ENCODE measurements at places on chromosomes 13 and 19.

GRCh38 chr13:40580566-40581276, 85.7 kb downstream of the FOXO1 start:
- DNase-seq: no peak

DNA sequence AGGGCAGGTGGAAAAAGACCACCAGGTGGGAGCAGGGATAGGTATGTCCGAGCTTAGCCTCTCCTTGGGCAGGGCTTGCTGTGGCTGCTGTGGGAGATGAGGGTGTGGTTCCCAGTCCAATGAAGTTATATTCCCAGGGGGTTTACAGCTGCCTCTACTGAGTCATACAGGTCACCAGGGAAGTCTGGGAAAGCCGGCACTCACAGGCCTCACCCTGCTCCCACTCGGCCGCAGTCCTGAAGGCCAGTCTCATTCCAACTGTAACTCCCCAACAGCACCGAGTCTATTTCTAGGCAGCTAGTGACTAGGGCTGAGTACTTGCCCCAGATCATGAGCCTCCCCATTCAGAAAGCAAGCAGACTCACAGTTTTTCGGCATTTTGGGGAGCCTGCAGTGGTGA, 77.1 kb downstream of the FNDC3A start:
- no peak for DNase-seq

- DNase-seq: no peak
Observed at GRCh38 chr19:21264891-21265290, 64.3 kb downstream of the ZNF708 start.

DNA sequence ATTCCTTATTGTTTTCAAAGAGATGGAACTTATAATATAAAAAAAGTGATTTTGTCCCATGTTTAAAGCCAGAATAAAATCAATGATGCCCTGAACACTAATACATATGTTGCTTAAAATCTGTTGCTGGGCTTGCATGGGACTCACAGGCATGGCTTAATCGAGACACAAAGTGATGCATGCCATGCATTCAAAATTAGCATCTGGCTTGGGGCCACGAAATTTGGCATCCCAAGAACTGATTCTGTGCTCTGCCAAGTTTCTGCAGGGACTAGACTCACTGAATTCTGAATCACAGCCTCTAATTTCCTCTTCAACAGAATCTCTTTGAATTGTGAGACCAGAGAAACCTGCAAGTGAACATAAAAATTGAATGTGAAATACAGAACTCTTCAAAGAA, 109.2 kb downstream of the PCDH17 start:
- no peak for DNase-seq

GRCh38 chr13:76724421-76724820, 161.8 kb downstream of the KCTD12 start:
- no peak for DNase-seq

DNA sequence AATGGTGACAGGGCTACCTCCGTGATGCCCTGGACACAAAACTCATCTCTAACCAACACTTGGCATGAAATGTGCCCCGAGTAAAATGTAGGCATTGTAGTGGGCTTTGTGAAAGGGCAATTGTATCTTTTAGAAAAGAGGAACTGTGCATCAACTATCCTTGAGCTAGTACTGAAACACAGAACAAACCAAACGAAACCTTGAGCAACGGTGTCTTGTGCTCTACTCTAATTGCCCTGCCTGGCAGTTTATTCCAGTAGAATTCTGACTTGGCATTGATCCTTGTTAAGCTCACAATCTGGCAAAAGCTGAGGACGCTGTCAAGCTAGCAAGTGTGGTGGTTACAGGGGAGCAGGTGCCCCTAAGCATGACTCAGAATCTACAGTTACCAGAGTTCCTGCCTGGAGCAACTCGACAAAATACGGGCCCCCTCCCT, 707.1 kb upstream of the SPRY2 start:
- DNase-seq: no peak

DNA sequence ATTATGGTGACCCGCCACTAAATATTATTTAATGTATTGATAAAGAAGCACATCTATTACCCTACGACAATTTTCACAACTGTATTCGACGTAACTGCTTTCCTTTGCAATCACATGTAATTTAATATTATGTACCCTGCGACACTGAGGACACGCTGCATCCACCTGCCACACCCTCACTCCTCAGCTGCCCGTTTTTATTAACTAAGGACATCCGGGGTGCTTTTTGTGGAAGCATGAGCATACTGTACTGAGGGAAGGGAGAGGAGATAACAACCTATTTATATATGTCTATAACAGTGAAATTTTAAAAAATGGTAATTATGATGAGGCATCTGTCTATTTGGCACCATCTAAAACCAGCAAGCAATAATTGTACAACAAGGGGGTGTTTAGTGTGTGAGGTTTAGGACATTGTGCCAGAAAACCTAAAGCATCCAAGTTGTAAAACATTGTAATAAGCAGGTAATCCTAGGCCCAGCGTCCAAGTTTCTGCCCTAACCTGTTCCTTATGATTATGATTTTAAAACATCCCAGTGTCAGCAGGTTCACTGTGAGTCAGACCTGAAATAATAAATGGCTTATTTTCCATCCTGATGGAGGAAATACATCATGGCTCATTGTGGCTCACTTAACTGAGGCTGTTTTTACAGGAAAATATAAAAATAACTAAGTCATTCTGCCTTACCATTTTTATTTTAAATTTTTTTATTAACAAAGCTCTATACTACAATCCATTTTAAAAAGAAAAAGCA, 56.3 kb downstream of the FOXO1 start:
- no peak for DNase-seq

GRCh38 chr13:105087945-105088344, 1447.5 kb downstream of the EFNB2 start:
- no peak for DNase-seq

DNA sequence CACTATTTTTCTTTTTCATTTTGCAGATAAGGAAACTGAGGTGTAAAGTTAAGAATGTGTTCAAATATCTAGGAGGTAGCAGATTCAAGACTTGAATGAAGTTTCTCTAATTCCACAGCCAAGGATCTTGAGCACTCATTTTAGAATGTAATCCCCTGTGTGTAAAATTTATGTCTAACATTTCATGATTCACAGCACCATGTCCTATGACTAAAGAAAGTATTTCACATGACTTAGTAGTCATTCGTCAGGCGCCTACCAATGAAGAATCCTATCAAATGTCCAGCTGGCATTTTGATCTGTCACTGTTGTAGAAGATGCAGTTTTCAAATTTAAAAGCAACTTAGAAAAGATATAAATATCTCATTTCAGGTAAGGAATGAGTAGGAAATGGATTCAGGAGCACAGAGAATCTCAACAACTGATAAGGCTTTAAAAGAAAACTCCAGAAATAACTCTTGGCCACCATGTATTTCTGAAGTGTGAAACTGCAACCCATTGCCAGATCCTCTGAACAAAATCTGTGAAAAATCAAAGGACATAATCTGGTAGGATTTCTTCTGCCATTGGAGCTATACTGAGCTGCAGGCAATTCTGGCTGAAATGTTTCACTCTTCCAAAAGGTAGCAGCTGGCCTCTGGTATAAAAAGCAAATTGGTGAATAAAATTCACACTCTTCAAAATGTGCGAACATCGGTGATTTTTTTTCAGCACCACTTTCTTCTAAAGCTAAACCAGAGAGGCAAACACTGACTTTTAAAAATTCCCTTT, 92.2 kb downstream of the DCLK1 start:
- peak; percentile 43 for DNase-seq

- DNase-seq: no peak
Observed at GRCh38 chr13:52737451-52737850, 2.2 kb downstream of the CNMD start.
